ENCODE measurements at places on chromosomes 4 and X. TPM values are rescaled to one million over a fixed set of nuclear protein-coding genes. Genes with fewer than 3 reads are reported as not detected.

Gene RNF4
- 26.0 TPM for total RNA-seq

Gene CT45A10
- total RNA-seq, result not detected

Gene GASK1B
- 61.9 TPM for total RNA-seq

Gene IL3RA
- 6.9 TPM for total RNA-seq

Gene SMIM14
- 11.4 TPM for total RNA-seq

Gene BEX2
- 2.6 TPM for total RNA-seq

Gene SLC34A2
- not detected for total RNA-seq

Gene ODAPH
- total RNA-seq, result not detected

Gene NRK
- total RNA-seq, result 2.7 TPM

Gene CCDC120
- total RNA-seq, result 1.6 TPM

Gene SETD7
- 50.7 TPM for total RNA-seq

Gene AIFM1
- total RNA-seq, result 127 TPM

Gene GPR173
- 0.25 TPM for total RNA-seq

Gene CCNA2
- total RNA-seq, result 0.52 TPM

Gene F8
- 49.7 TPM for total RNA-seq

Gene RHOXF1
- not detected for total RNA-seq

Gene SSX3
- not detected for total RNA-seq

Gene DTHD1
- not detected for total RNA-seq

Gene ADRA2C
- total RNA-seq, result 4.5 TPM

Gene GABRA4
- total RNA-seq, result 33.7 TPM

Gene ETDA
- not detected for total RNA-seq

Gene VEGFD
- total RNA-seq, result 8.3 TPM

Gene SH3BP2
- total RNA-seq, result 24.7 TPM

Gene USP9X
- 50.9 TPM for total RNA-seq

Gene SLC38A5
- total RNA-seq, result 0.71 TPM

Gene HS3ST1
- 2.4 TPM for total RNA-seq

Gene PTPN13
- 3.8 TPM for total RNA-seq

Gene CXorf49
- not detected for total RNA-seq

Gene TMEM35A
- total RNA-seq, result not detected

Gene TAF7L
- 0.08 TPM for total RNA-seq

Gene CXCL1
- total RNA-seq, result 0.55 TPM

Gene SLC49A3
- total RNA-seq, result 12.0 TPM

Gene SLBP
- 11.7 TPM for total RNA-seq

Gene TMPRSS11D
- total RNA-seq, result not detected

Gene HTN3
- total RNA-seq, result not detected

Data from left ventricle myocardium inferior (tissue), 1 donor.